ENCODE measurements at places on chromosomes 2 and 18. TPM values are rescaled to one million over a fixed set of nuclear protein-coding genes. Genes with fewer than 3 reads are reported as not detected.

UGT1A8 gene
- polyA plus RNA-seq: not detected

DNA sequence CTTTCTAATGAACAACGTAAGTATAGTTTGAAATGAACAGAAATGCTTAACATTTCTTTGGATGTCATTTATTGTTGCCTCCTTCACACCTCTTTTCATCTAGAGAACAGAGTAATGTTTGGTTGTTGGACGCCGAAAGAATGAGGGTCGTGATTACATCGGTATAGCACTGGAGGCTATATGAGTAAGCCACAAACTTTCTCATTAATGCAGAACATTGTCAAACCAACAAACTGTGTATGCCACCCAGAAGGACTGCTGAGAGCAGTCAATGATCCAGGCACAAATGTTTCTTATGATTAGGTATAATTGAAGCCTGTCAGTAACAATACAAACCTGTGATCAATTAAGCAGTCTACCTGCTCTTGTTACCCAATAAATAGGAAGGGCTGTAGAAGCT, 1494.7 kb upstream of the NXPH2 start:
- no peak overlapping the region for H3K27ac ChIP-seq
- no peak for DNase-seq
- no peaks in the 10 kb centered on the region for H3K4me1 ChIP-seq
- H3K4me3 ChIP-seq: no peak overlapping the region

CCDC121 gene
- polyA plus RNA-seq: 1.6 TPM

DNA sequence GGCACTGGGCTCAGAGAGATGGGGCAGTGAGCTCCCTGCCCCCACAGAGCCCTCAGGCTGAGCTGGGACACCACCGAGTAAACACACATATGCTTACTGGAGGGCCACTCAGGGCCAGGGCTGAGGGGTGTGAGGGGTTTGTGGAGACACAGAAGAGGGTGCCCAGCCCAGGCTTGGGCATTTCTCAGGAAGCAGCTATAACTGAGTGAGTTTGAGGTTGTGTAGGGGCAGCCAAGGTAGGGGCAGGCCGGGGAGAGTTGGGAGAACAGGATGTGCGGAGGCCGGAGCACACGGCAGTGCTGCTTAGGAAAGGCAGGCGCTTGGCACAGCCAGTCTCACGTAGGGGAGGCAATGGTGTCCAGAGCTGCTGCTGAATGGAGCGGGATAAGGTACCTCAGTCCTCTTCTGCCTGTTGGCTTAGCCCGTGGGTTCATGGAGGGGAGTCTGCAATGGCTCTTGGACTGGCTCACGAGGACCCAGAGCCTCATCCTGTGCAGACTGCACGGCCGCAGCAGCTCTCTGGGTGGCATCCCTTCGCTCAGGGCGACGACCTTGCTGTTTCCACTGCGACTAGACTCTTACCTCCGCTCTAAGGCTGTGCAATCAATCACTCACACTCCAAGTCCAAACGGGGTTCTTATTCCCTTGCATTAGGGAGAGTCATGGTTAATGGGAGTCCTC, 466.1 kb upstream of the HS6ST1 start:
- no peak for DNase-seq
- no peak overlapping the region for H3K4me3 ChIP-seq
- no peak overlapping the region for H3K27ac ChIP-seq
- H3K27me3 ChIP-seq: no peaks in the 10 kb centered on the region
- peaks cover 7% of the 10 kb centered on the region for H3K4me1 ChIP-seq
- H3K36me3 ChIP-seq: no peaks in the 10 kb centered on the region

- DNase-seq: no peak
- H3K4me3 ChIP-seq: no peak overlapping the region
- H3K4me1 ChIP-seq: peaks cover 16% of the 10 kb centered on the region
- H3K36me3 ChIP-seq: no peaks in the 10 kb centered on the region
- H3K27me3 ChIP-seq: no peaks in the 10 kb centered on the region
- H3K27ac ChIP-seq: no peak overlapping the region
These were observed 126.7 kb downstream of the STK39 start for GRCh38 chr2:168120730-168121129.

GKN2 gene
- not detected for polyA plus RNA-seq

IRS1 gene
- polyA plus RNA-seq: 6.2 TPM

MEP1B gene
- not detected for polyA plus RNA-seq

- no peaks in the 10 kb centered on the region for H3K4me1 ChIP-seq
- no peaks in the 10 kb centered on the region for H3K27me3 ChIP-seq
- no peaks in the 10 kb centered on the region for H3K36me3 ChIP-seq
- no peak for DNase-seq
- no peak overlapping the region for H3K27ac ChIP-seq
These were observed 103.6 kb upstream of the SERPINE2 start for GRCh38 chr2:224142397-224143312.

GRCh38 chr2:80473796-80474195, 169.2 kb upstream of the LRRTM1 start:
- no peak for DNase-seq
- no peaks in the 10 kb centered on the region for H3K27me3 ChIP-seq
- no peak overlapping the region for H3K4me3 ChIP-seq
- no peak overlapping the region for H3K27ac ChIP-seq
- H3K36me3 ChIP-seq: no peaks in the 10 kb centered on the region

HOXD12 gene
- not detected for polyA plus RNA-seq

DNA sequence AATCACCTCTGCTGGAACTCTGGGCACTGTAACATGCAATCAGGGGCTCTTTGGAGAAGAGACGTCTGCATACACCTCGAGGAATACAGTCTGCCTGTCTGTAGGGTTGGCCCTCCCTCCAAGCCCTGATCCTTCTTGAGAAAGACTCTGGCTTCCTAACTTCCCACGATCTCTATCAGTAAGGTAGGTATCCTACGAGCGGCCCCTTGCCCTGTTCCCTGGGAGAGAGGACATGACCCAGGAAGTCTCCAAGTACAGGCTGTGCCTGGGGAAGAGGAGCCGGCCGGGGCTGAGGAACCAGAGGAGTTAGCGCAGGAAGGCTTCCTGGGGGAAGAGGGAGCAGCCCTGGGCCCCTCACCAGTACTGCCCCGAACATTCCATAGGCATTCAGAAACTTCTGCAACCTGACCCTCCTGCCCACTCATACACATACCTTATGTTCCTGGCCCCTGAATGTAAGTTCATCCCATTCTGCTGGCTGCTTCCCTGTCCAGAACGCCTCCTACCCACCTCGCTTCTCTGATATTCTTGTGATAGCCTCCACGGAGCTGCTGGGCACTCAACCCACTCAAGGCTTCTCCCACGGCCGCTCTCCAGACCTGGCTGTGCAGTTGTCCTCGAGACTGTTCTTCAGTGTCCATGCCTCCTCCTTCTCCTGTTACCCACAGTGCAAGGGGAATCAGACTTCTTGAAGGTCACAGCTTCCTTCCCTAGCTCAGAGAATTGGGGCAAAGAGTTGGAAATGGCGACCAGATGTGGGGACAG, 116.1 kb downstream of the CYP26B1 start:
- H3K27ac ChIP-seq: no peak overlapping the region
- H3K4me1 ChIP-seq: no peaks in the 10 kb centered on the region
- no peak overlapping the region for H3K4me3 ChIP-seq
- no peaks in the 10 kb centered on the region for H3K27me3 ChIP-seq
- peak; percentile 16 for DNase-seq

DNA sequence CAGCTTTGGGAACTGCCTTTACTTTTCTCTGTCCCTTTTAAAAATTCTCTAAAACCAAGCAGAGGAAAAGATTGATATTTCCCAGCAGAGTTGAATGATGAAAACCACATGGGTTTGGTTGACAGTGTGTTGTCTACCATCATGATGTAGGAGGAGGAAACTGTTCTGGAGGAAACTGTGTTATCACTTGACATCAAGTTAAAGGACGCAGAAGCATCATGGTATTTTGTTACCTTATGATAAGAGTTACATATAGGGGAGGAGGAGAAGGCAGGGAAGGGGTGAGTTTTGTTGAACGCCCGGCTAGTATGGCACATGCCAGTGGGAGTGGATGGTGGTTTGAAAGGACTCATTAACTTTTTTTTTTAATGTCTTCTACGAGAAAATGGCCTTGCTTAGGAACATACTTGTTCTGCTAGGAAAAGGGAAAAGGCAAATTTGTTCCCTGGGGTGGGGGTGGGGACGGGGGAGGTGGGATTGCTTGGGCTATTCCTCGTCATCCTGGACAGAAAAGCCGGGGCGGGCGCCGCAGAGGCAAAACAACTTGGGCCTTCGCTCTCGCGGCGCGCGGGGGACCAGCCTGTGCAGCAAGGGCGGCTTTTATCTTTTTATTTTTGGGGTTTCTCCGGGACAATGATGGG, 766 bp downstream of the TMEM17 start:
- 0 out of 2 replicates have a peak overlapping the region, but pooled peaks have one; percentile 1 for H3K27ac ChIP-seq
- 0 out of 2 replicates have a peak, but pooled peaks cover 4% of the 10 kb centered on the region for H3K4me1 ChIP-seq
- no peaks in the 10 kb centered on the region for H3K27me3 ChIP-seq
- DNase-seq: no peak

DNA sequence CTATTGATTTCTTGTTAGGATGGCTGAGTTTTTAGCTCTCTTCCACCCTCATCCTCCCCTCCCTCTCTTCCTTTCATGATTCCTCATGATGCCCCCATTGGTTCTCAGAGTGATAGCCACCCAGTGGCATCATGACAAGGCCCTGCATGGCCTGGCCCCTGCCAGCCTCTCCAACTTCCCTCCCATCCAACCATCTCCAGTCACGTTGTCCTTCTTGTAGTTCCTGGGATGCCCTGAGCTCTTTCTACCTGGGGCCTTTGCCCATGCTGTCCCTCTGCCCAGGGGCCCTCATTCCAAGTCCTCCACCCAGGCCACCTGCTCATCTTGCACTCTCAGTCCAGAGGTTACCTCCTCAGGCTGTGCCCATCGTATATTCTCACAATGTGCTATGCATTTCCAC, 247.5 kb downstream of the TFCP2L1 start:
- H3K27me3 ChIP-seq: peaks cover 9% of the 10 kb centered on the region
- no peak for DNase-seq
- H3K36me3 ChIP-seq: no peaks in the 10 kb centered on the region
- no peak overlapping the region for H3K27ac ChIP-seq

GRCh38 chr2:4828682-4829374, 863.4 kb upstream of the SOX11 start:
- H3K27ac ChIP-seq: no peak overlapping the region
- H3K4me3 ChIP-seq: no peak overlapping the region
- no peak for DNase-seq
- H3K4me1 ChIP-seq: no peaks in the 10 kb centered on the region
- no peaks in the 10 kb centered on the region for H3K36me3 ChIP-seq

HOXD9 gene
- not detected for polyA plus RNA-seq

ALKAL2 gene
- 12.1 TPM for polyA plus RNA-seq

- DNase-seq: no peak
- no peak overlapping the region for H3K27ac ChIP-seq
- H3K27me3 ChIP-seq: no peaks in the 10 kb centered on the region
- no peaks in the 10 kb centered on the region for H3K4me1 ChIP-seq
- no peak overlapping the region for H3K4me3 ChIP-seq
These were observed 1455.5 kb upstream of the ZEB2 start for GRCh38 chr2:145975406-145975805.

- DNase-seq: no peak
- H3K27ac ChIP-seq: no peak overlapping the region
- H3K4me1 ChIP-seq: no peaks in the 10 kb centered on the region
These were observed 90.8 kb downstream of the HS6ST1 start for GRCh38 chr2:128227862-128228261.

DNA sequence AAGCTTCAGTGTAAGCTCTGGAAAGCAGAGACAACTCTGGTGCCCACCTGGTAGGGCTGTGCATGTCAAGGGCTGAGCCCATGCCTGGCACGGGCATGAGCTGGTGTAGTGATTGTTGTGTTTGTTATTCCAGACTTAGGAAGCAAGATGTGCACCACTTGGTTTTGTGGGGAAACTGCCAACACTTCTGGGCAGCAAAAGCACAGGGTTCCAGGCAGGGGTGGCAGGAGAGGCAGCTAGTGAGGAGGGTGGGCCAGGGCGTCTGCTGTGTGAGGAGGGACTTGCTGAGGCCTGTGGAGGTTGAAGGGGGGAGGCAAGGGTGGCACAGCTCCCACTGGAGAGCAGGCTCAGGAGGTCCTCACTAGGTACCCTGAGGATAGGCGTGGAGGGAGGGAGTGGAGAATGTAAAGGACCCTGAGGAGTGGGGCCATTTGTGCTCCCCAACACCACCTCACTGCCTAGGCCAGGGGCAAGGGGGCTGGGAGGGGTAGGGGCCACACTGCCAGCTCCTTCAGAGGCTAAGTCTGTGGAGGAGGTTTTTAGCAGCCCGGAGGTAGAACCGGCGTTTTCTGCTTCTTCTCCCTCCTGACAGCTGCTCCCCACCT, 104.0 kb upstream of the POU3F3 start:
- DNase-seq: no peak
- H3K27ac ChIP-seq: no peak overlapping the region
- H3K36me3 ChIP-seq: no peaks in the 10 kb centered on the region
- H3K4me1 ChIP-seq: peaks cover 9% of the 10 kb centered on the region
- H3K27me3 ChIP-seq: no peaks in the 10 kb centered on the region

- no peaks in the 10 kb centered on the region for H3K27me3 ChIP-seq
- no peak overlapping the region for H3K4me3 ChIP-seq
- DNase-seq: no peak
- no peak overlapping the region for H3K27ac ChIP-seq
- no peaks in the 10 kb centered on the region for H3K36me3 ChIP-seq
These were observed 57.9 kb downstream of the NCK2 start for GRCh38 chr2:105802587-105802986.

DNA sequence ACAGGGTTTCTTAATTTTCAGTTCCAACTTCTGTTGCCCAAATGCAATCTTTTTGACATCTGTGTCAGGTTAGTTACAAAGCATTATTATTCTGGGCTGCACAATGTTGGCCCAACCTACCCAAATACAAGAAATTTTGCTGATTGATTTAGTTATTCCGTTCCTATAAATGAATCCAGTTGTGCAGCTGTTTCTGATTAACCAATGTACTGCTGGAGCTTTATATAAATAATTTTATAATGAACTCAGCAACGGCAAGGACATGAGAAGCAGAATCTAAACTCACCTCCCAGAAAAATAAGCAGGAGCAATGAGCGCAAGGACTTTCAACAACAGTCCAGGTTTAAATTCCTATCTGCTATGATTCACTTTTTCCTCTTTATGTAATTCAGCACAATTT, 76.3 kb upstream of the WIPF1 start:
- peaks cover 5% of the 10 kb centered on the region for H3K36me3 ChIP-seq
- no peak for DNase-seq
- no peaks in the 10 kb centered on the region for H3K27me3 ChIP-seq
- H3K4me3 ChIP-seq: no peak overlapping the region

GRCh38 chr2:96538487-96539214, 2.1 kb downstream of the ARID5A start:
- peaks cover 39% of the 10 kb centered on the region for H3K27me3 ChIP-seq
- H3K27ac ChIP-seq: no peak overlapping the region
- peak overlapping the region; percentile 77 for H3K4me3 ChIP-seq
- DNase-seq: peak; percentile 95
- peaks cover 21% of the 10 kb centered on the region for H3K4me1 ChIP-seq

SNRNP200 gene
- 70.7 TPM for polyA plus RNA-seq

DNA sequence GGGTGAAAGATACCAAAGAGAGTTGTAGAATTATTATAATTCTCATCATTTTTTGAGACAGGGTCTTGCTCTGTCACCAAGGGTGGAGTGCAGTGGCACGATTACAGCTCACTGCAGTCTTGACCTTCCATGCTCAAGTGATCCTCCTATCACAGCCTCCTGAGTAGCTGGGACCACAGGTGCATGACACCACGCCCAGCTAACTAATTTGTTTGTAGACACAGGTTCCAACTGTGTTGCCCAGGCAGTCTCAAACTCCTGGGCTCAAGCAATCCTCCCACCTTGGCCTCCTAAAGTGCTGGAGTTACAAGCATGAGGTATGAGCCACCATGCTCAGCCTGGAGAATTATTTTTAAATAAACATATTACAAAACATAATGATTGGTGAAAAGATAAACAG, 92.8 kb upstream of the MSH6 start:
- H3K27ac ChIP-seq: no peak overlapping the region
- no peak for DNase-seq
- H3K27me3 ChIP-seq: no peaks in the 10 kb centered on the region
- peaks cover 11% of the 10 kb centered on the region for H3K36me3 ChIP-seq

TAF4B gene
- polyA plus RNA-seq: 8.1 TPM

All from GM23338 (cell line).